RPMI7951 (cell line): ENCODE measurements at places on chromosomes 6 and 20.
A peak's percentile ranks its signal among the peaks of the same experiment; 100 is the strongest.

- peak; percentile 88 for DNase-seq
Measured at GRCh38 chr20:44057698-44058675, 129.0 kb downstream of the JPH2 start.

DNA sequence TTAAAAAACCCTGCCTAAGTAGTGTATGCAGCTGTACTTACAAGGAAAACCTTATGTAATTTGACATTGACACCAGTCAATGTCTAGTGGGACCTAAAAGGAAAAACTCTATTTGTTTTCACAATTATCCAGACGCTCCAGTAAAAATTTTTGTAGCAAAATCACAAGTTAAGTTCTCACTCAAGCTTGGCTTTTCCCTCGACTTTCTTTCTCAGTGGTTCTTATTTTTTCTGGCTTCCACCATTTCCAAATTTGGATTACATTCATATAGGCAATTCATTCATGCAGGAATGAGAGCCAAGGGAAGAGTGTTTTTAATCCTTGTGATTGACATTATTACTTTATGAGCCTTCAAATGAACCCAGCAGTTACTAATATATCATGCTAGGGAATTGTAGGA, 66.0 kb upstream of the ADGRG6 start:
- DNase-seq = no peak

DNA sequence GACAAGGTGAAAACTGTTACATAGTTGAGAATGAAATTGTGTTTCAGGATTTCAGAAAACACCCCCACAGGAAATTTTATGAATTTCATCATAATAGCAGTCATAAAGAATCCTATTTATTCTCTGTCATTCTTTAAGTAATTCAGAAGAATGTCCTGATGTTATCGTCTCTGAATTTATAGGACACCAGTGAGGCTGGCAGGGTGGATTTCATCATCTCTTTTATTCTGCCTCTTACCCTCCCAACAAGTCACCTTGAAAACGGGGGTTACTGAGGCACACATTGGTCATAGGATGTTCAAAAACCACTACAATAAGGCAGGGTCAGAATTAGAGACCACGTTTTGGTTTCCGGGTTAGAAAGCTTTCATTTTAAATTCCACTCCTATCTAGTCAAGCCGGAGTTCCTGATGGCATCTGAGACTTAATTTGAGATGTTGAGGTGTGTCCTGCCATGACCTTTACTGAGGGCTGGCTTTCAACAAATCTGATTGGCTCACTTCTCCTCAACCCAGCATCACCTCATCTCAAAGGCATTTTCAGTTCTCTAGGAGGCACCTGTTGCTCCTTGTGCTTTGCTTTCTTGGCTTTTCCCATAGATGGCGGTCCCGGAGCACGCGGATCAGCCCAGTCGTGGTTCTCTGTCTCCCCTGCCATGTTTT, 230.6 kb upstream of the SUPT3H start:
- DNase-seq = peak; percentile 94

DNA sequence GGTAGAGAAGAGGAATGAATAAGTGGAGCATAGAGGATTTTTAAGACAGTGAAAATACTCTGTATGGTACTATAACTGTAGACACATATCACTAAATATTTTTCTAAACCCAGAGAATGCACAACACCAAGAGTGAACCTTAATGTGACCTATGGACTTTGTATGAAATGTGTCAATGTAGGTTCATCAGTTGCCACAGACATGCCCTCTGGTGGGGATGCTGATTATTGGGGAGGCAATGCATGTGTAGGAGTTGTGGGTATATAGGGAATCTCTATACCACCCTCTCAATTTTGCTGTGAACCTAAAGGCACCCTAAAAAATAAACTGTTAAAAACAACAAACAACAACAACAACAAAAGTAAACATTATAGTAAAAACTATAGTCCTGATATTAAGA, 293.7 kb downstream of the RNF144B start:
- no peak for DNase-seq

- DNase-seq = peak; percentile 49
Measured at GRCh38 chr6:162907876-162908481, 180.2 kb downstream of the PACRG start.

- no peak for DNase-seq
Measured at GRCh38 chr20:49969946-49970345, 12.8 kb upstream of the SNAI1 start.

DNA sequence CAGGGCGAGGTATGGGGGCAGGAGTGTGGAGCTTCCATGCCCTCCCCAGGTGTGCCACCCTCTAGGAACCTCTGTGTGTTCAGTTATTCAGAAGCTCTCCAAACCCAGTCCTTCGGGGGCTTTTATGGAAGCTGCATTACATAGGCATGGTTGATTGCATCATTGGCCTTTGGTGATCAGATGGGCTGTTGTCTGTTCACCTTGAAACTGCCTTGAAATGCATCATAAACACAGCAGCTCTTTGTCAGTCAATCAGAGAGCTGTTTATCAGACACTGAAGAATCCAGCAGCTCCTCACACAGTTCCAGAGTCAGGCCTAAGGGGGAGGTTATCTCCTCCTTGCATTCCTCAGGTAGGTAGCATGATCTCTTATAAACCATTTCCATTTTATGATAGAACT, 62.4 kb downstream of the E2F3 start:
- DNase-seq = no peak

GRCh38 chr20:46647469-46647868, 3.8 kb downstream of the SLC13A3 start:
- DNase-seq = no peak

DNA sequence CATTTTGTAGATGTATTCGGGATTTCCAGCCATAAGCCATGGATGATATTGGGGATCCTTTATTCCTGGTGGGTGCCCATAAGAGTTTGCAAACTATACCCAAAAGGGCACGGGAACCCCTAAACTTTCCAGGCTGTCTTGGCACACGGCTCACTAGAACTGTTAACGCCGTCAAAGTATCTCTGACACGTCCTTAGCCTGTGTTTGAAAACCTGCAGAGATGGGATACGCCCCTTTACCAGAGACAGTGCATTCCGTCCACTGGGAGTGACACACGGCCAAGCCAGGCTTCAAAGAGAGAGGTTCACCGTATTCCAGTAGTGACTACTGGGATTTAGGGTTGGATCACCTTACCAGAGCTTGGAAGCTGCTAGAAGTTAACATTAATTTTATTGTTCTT, 95.0 kb downstream of the THBS2 start:
- no peak for DNase-seq

- DNase-seq = no peak
Measured at GRCh38 chr6:101222007-101222406, 171.5 kb upstream of the GRIK2 start.

- DNase-seq = no peak
Measured at GRCh38 chr6:148842296-148843019, 95.6 kb downstream of the UST start.

DNA sequence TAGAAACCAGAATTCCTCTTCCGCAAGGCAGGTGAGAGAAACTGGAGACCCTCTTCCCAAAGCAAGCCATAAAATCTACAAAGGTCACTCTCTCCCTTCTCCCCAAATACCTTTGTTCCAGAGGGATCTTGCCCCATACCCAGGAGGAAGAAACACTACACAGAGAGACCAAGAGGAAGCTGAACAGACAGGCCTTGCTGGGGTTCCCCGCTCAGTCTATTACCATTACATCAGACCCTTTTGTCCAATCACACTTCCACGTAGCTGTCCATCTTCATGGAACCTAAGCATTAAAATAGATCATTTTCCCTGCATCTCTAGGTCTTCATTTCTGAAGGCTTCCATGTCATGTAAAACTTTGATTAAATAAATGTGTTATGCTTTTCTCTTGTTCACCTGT, 32.1 kb downstream of the METTL24 start:
- no peak for DNase-seq

- no peak for DNase-seq
Measured at GRCh38 chr20:22070610-22071058, 365.2 kb downstream of the PAX1 start.

- DNase-seq = peak; percentile 75
Measured at GRCh38 chr6:111573131-111573883, 32.4 kb downstream of the TRAF3IP2 start.

DNA sequence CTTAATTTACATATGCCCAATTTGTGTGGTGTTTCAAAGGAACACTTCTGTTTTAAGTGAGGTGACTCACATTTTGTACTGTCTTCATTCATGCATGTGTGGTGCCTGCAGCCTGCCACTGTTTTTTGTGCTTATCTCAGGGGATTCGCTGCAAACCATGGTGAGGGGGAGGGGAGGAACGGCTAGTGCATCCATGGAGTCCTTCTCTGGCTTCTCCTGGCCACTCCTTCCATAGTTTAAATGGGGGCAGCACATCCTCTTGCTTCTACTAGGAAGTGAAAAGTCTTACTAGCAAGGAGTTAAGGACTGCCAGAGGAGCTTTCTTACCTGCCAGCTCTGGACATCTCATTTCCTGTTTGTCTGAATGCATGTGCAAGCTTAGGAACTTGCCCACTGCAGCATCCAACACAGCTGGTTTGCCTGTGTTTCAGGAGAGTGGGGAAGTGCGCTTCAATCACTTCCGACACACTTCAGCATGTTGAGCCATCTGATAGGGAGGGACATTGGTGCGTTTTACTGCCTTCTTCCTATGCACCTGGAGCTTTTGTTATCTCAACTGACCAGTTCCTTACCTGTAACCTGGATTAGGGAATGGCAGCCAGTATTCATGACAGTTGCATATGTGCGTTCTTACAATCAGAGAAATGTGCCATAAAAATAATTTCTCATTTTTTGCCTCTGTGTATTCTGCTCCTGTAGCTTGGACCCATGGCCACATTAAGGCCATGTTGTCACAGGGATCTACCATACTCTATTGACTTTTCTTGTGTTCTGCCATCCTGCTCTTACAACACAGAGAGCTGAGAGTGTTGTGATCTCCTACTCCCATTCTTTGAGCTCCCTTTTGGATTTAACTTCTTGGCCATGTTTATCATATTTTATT, 211.3 kb downstream of the ARID1B start:
- peak; percentile 30 for DNase-seq

DNA sequence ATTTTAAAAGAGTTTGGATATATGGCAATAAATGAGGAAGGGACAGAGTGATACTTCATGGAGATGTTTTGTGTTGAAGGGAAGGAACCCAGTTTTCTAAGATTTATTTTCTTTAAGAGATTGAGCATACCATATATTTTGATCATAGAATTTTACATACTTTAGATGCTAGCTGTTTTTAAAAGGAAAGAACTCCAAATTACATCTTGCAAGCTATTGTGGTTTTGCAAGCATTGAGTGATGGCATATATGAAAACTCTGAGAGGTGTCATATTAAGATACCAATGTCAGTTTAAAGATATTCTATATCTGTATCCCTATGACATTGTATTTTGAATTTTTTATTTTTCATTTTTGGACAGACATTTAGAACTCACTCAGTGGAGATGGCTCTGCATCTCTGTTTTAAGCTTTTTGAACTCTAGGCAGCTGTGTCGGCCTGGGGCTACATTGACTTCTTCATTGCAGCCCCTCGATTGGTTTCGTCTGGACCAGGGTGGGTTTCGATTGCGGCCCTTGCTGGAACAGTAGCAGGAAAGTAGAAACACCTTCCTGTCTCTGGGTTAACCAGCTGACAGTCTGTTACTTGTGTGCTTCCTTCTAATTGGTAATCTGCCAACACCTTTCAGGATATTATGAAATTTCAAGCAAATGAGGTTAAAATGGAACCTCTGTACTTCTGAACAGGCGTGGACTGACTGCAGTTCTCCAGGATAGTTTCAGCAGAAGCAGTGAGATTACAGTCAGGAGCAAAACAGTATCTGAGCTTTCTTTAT, 14.0 kb downstream of the IGF2R start:
- no peak for DNase-seq

DNA sequence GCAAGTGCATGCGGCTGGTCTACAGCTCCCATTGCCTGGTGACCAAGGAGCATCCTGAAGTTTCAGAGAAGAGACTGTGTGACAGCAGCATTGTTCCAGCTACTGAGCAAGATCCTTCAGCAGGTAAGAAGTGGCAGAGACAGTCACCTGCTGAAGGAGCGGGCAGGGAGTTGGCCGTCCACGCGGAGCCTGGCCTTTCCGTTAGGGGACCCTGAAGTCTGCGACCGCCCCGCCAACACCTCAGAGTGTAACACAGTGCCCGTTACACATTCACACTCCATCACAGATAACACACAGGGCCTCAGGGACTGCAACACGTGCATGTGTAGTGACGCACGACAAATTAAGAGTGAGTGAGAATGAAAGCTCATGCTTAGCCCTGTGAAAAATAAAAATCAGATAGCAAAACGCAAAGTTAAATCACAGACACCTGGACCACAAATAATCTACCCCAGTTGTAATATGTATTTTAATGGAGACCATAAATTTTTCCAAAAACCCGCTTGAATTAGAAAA, 94.2 kb downstream of the IRF4 start:
- no peak for DNase-seq

GRCh38 chr6:146905181-146905704, 299.0 kb upstream of the STXBP5 start:
- DNase-seq = peak; percentile 89

DNA sequence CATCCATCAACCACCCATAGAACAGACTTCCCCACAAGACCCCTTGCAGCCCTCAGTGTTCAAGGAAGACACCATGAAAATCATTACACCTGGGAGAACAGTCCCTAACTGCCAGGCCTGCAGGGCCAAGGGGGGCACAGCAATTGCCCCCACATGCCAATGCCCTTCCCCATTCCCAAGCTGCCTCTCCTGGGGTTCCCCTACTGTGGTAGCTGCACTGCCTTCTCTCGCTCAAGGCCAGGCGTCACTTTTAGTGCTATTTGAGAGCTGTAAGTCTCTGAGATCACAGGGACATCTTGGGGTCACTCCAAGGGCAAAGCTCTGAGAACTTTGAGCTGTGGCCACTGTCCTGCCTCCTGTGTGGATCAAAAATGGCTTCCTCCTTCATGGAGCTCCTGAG, 6.0 kb upstream of the ACSS1 start:
- no peak for DNase-seq

DNA sequence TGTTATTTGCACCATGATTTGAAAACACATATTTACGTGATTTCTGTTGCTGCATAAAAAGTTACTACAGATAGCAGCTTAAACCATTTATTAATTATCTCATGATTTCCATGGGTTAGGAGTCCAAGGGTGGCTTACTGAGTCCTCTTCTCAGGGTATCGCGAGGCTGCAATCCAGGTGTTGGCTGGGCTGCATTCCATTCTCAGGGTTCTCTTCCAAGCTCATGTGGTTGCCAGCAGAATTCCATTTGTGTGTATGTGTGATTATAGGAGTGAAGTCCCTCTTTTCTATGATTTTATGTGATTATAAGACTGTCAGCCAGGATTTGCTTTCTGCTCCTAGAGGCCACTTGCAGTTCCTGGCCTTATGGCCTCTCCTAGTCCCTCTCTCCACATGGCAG, 135.1 kb downstream of the FAM83B start:
- peak; percentile 21 for DNase-seq

- peak; percentile 11 for DNase-seq
Measured at GRCh38 chr20:48350313-48350988, 477.3 kb downstream of the PREX1 start.

GRCh38 chr20:33803921-33804337, 7.2 kb upstream of the CHMP4B start:
- peak; percentile 56 for DNase-seq

- DNase-seq = peak; percentile 47
Measured at GRCh38 chr6:52568320-52568719, 8.5 kb downstream of the TRAM2 start.
